ENCODE measurements at places on chromosomes 12 and 14. TPM values are rescaled to one million over a fixed set of nuclear protein-coding genes. Genes with fewer than 3 reads are reported as not detected.
A peak's percentile ranks its signal among the peaks of the same experiment; 100 is the strongest.

Gene GDF11
- 42.8 TPM for total RNA-seq

DNA sequence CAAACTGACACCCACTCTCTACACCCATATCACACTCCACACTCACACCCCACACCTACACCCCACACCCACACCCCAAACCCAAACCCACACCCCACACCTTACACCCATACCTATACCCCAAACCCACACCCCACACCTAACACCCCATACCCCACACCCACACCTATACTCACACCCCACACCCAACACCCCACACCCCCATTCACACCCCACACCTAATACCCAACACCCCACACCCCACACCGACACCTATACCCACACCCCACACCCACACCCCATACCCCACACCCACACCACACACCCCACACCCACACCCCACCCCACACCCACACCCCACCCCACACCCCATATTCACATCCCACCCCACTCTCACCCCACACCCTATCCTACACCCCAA, 38.5 kb downstream of the TMEM120B start:
- DNase-seq: no peak

Gene CLSTN3
- 202 TPM for total RNA-seq

Gene CLEC9A
- total RNA-seq: not detected

Gene KRT5
- total RNA-seq: not detected

Gene CLEC14A
- total RNA-seq: 0.17 TPM

Gene KRT83
- not detected for total RNA-seq

Gene NXPH4
- total RNA-seq: 2.0 TPM

- no peak for DNase-seq
Measured at GRCh38 chr12:65892841-65893251, 68.6 kb downstream of the HMGA2 start.

Gene DIO3
- total RNA-seq: 3.4 TPM

Gene NPFF
- total RNA-seq: not detected

Gene MGAT4C
- 0.22 TPM for total RNA-seq

- no peak for DNase-seq
Measured at GRCh38 chr12:8504351-8504750, 9.0 kb upstream of the CLEC4D start.

Gene BEST3
- total RNA-seq: not detected

- DNase-seq: no peak
Measured at GRCh38 chr12:21849878-21850277, 75.4 kb upstream of the KCNJ8 start.

DNA sequence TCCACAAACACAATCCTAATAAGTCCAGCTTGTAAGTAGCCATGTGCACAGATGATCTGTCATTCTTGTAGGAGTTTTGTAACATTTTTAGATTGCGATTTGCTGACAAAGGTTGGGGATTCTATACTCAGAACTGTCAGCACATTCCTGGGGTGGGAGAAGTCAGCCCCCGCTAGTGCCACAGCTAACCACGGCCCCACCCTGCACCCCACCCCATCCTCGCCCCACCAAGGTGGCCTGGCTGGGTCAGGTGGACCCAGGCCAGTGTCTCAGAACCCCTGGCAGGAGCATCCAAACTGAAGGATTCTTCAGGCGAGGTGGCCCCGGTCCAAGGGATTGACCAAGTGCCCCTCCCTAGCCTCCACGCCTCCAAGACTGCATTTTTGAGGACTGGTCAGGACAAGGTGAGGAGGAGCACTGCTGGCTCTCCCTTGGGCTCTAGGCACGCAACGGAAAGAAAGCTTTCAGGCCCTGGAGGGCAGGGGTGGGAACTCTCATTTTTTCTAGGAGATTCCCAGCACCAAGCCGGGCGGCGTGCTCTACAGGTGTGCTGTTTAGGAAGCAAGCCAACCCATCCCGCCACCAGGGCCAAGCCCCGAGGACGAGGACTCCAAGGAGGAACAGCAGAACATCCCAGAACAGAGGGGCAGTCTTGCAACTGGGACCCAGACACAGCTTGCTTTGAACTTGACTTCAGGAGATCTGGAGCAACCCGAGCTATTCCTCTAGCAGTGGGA, 172.8 kb downstream of the BCL11B start:
- no peak for DNase-seq

Gene PPP2R3C
- 47.1 TPM for total RNA-seq

- DNase-seq: peak; percentile 5
Measured at GRCh38 chr14:101070540-101071492, 167.3 kb upstream of the RTL1 start.

- DNase-seq: peak; percentile 57
Measured at GRCh38 chr14:23302290-23303225, at the start of gene PPP1R3E. Gene PPP1R3E (minus strand): TSS chr14:23302859. CDS start chr14:23302576, 283 bp downstream.

GRCh38 chr14:34935488-34935887, 47.3 kb upstream of the SRP54 start:
- DNase-seq: no peak

Gene BBOF1
- total RNA-seq: 4.5 TPM

- DNase-seq: no peak
Measured at GRCh38 chr12:51359851-51360250, 13.4 kb upstream of the CELA1 start.

DNA sequence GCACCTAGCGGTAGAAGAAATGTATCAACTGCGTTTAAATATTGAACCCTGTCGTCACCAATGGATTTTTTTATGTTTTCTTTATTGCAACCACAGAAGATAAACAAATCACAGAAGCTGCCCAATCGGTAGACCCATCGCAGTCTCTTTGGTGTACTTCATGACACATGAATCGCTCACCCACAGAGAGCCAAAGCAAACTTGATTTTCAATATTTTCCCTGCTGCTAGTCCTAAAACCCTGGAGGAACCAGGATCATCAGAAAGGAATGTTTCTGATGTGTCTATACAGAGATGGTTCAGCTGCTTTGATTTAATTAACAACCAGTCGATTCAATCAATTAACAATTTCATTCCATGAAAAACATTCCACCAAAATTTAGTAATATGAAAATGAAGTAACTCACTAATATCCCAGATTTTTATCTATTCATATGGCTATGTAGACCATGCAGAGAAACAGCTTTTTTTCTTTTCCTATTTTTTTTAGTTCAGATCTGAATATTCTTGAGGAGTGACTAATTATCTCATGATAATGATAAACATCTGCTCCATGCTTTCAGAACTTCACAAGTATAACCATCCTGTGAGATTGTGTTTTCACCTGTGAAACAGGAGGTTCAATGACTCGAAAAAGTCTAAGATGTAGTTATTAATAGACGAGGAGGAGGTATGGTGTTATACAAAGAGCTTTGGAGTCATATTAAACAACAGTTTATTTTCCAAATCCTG, 46.1 kb downstream of the DIO2 start:
- no peak for DNase-seq

GRCh38 chr12:72285861-72286260, 13.7 kb downstream of the TRHDE start:
- no peak for DNase-seq

DNA sequence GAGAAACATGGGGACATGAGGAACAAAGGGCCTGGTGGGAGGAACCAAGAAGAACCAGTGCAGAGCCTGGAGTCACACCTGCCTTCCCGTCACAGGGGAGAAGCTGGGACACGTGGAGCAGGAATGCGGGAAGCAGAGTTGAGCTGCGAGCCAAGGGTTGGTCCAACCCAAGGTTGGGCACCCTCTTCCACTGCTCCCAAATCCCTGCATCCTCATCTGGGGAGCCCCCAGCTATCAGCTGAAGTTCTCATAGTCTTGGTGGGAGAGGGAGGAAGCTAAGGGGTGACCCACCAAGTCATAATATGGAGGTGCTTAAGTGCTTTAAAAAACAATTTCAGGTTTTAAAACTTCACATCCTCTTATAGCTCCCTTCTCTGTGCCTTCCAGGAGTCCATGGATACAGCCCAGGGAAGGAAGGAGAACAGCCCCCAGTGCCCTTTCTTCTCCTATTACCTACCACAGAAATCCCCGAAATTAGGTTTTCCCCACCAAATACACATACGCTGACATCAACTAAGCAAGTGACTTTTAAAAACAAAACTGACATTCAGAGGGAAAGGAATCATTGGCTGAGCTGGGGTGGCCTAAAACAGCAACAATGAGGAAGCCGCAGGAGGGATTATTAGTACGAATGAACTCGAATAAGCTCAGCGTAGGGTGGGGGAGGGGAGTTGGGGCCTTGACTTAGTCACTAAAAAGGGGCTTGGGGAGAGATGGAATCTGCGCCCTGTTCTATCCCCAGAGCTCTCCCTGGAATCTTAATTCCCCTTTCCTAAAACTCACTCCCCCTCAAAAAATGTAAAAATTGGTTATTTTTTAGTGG, 4.5 kb downstream of the MYL6 start:
- DNase-seq: no peak

GRCh38 chr14:64388533-64389285, 556 bp downstream of the MTHFD1 start:
- DNase-seq: peak; percentile 15

DNA sequence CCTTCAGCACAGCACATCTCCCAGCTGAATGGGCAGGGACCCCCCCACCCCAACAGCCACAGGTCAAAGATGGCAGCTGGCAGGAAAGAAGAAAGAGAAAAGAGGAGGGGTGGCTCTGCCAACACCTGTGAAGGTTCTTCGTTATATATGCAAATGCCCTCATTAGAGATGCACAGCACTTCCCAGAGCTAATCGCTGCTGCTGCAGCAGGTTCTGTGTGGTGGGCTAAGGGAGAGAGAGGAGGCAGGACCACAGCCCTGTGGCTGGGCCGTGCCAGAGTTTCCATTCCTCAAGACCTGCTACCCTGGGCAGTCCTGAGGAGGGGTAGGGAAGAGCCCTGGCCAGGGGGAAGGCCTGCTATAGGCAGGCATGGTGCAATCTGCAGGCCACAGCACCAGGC, 28.7 kb downstream of the SMUG1 start:
- no peak for DNase-seq

GRCh38 chr14:64937171-64937820, 5.2 kb downstream of the GPX2 start:
- DNase-seq: no peak

Gene SSTR1
- 4.0 TPM for total RNA-seq

Gene ACVRL1
- not detected for total RNA-seq

- DNase-seq: no peak
Measured at GRCh38 chr14:32662211-32662610, 276.5 kb upstream of the NPAS3 start.

DNA sequence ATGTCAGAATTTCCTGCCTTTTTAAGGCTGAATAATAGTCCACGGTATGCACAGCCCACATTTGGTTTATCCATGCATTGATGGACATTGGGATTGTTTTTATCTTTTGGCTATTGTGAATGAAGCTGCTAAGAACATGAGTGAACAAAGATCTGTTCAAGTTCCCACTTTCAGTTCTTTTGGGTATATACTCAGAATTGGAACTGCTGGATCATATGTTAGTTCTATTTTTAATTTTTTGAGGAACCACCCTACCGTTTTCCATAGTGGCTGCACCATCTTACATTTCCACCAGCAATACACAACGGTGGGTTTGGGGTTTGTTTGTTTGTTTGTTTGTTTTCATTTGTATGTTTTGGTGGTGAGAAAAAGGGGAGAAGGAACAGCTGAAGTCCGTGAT, 6.4 kb downstream of the GPR68 start:
- no peak for DNase-seq

- no peak for DNase-seq
Measured at GRCh38 chr12:89345830-89346740, 6.2 kb downstream of the DUSP6 start.

- peak; percentile 89 for DNase-seq
Measured at GRCh38 chr12:53180220-53180930, at the start of the genes CSAD and ZNF740. Gene CSAD (minus strand): TSS chr12:53180925. CDS start chr12:53173470, 7,455 bp downstream. Gene ZNF740 (plus strand): TSS chr12:53180722. CDS start chr12:53181984, 1,262 bp downstream.

GRCh38 chr12:122206976-122207375, 3.5 kb downstream of the B3GNT4 start:
- DNase-seq: no peak

- no peak for DNase-seq
Measured at GRCh38 chr14:91138511-91139359, 24.9 kb downstream of the DGLUCY start.

DNA sequence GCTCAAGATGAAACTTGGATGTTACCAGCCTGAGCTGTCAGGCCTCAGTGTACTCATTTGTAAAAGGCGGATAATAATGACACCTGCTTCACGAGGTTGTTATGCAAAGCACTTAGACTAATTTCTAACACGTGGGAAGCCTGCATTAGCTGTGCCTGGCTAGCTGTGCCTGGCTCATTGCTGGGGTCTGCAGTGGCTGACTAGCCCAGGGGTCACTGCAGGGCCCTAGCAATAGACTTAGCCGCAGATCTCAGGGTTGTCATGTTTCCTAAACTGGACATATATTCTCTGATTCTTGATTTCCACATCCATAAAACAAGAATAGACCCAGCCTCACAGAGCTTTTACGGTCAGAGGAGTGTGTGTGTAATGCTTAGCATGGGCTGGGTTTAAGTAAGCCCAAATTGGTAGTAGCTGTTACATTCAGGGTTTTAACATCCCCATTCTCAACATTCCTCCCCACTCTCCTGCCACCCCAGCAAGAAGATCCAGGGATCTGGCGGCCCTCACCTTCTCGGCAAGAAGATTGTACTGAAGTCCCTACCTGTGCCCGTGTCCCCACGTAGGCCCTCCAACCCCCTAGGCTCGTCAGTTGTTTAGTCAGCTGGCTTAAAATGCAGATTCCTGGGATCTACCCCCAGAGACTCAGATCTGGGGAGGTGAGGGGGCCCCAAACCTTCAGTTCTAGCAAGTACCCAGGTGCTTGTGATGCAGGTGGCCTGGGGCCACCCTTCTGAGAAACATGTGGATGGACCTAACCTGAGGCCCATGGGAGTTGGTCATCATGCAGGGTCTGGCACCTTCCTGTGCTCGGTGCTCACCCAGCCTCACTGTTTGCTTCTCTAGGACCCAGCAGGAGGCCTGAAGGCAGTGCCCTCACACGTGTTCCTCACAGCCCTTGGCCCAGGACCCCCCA, 8.6 kb downstream of the NR4A1 start:
- no peak for DNase-seq

- no peak for DNase-seq
Measured at GRCh38 chr12:70268972-70269371, 25.7 kb downstream of the CNOT2 start.

DNA sequence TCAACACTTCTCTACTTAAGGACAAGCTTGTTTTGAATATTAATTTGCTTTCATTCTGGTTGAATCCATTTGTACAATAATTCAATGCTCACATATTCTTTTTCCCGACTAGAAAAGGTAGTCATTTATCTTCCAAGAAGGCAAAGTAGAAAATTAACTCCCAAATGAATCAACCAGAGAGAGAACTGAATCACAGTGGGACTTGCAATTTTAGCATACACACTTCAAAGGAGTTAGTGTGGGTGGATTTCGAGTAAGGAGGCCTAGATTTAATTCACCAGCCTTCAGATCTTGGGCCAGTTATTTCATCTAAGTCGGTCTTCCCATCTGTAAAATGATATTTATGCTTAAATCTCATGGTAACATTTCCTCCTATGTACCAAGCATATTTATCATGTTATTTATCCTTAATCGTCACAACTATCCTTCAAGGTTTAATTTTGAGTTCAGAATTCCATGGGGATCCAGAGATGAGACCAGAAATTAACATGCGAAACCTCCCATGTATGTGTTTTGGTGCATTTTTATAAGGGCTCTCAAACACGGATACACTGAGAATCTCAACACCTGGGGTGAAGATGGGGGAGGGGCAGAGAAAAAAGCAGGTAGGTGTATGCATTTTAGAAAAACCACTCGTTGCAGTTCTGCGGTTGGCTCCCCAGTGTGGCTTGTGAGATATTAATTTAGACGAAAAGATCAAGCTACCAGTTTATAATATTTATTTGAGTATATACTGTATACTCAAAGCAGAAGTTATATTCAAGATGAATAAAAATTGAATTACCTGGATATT, 38.9 kb upstream of the IL22 start:
- no peak for DNase-seq
